Esophagus squamous epithelium (tissue), 5 donors: ENCODE measurements at places on chromosomes 4 and X. TPM values are rescaled to one million over a fixed set of nuclear protein-coding genes. Genes with fewer than 3 reads are reported as not detected.

The GCNA gene
- total RNA-seq, result 0.35 TPM

The AFP gene
- not detected for total RNA-seq

The ARHGEF9 gene
- 7.2 TPM for total RNA-seq

The SMR3B gene
- not detected for total RNA-seq

The TEC gene
- 8.3 TPM for total RNA-seq

The FAAH2 gene
- total RNA-seq, result 11.3 TPM

The PRSS12 gene
- 4.3 TPM for total RNA-seq

DNA sequence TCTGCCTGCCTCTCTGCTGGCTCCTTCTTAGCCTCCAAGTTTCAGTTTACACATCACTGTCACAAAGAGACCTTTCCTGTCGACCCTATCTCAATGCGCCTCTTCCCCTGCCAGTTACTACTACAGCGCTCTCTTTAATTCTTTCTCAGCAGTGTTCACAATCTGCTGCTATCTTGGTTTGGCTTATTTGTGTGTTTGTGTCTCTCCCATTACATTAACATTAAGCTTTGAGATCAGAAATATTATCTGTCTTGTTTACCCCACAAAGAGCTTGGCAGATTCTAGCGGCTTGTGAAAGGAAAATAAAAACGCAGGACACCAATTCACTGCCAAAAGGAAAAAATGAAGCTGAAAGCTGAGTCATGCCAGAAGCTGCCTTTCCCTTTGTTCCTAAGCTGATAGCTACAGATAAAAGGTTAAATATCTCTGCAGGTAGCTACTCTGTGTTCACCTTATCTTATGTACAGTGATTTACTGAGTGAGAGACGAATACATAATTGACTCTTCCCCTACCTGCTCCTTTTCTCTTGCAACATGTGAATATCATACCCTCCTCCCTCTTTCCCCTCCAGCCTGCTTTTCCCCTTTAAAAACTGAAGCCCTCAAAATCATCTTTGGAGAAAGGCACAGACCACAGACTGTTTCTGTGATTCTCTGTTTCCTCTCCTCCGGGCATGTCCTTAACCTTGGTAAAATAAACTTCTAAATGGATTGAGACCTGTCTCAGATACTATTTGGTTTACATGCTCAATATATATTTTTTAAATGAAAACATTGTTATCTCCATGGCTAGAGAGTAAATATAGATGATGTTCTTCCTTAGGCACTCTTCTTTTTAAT lies 19.3 kb upstream of the SLC9A7 start:
- no peak for DNase-seq

GRCh38 chrX:150544835-150545770 lies 23.3 kb upstream of the MTM1 start:
- DNase-seq, result no peak

GRCh38 chrX:17878028-17878670 lies 17.1 kb upstream of the RAI2 start:
- no peak for DNase-seq

DNA sequence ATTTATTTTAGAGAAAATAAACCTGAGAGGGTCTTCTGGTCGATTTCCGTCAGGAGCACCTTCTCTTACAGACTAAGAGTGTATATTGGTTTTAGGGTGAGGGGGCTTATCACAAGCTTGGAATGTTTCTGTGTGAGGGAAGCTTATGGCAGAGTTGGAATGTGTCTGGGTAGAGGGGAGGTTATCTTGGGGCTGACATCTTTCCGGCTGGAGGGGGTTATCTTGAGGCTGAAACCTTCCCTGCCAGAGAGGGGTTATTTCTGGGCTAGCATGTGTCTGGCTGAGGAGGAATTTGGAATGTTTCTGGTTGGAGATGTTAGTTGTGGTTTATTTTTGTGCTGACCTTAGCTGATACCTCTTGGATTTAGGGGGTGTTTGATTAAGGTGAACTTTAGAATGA lies 1312.1 kb downstream of the ADGRL3 start:
- no peak for DNase-seq

GRCh38 chr4:1060121-1060520 lies 48.7 kb downstream of the FGFRL1 start:
- DNase-seq, result no peak

- DNase-seq, result no peak
These were observed 145.5 kb downstream of the ANXA5 start for GRCh38 chr4:121551271-121551670.

DNA sequence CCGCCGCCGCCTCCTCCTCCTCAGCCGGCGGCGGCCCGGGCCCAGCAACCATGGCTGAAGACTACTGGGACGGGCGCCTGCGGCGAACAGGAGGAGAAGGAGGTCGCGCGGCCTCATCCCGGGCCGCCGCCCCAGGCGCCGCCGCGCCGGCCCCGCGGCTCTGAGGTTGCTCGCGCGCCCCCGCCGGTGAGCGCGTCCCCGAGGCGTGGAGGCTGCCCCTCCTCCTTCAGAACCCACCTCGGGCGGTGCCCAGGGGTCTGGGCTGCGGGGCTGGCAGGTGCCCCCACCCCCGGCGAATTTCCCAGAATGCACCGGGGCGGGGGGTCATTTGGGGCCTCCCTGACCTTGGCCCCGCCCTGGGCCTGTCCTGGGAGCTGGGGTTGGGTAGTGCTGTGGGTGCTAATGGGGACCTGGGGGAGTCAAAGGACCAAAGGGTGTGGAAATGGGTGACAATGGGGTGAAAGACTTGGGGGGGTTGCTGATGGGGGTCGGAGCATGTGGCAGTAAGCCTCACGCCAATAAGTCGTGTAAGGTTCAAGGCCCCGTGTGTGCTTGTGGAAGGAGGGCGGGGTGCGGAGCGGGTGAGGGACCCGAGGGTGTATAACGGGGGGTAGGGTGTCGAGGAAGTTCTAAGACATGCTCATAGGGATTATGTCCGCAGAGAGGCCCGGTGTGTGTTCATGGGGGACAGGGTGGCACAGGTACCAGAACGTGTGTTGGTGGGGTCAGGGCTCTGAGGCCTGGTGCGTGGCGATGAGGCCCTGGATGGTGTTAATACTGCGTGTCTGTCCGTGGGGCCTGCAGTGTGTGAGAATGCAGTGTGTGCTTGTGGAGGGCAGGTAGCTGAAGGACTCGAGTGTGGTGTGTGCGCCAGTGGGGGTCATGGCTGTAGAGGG lies 687 bp downstream of the CDK16 start:
- no peak for DNase-seq

- no peak for DNase-seq
These were observed 7.6 kb upstream of the GUF1 start for GRCh38 chr4:44670506-44671199.

DNA sequence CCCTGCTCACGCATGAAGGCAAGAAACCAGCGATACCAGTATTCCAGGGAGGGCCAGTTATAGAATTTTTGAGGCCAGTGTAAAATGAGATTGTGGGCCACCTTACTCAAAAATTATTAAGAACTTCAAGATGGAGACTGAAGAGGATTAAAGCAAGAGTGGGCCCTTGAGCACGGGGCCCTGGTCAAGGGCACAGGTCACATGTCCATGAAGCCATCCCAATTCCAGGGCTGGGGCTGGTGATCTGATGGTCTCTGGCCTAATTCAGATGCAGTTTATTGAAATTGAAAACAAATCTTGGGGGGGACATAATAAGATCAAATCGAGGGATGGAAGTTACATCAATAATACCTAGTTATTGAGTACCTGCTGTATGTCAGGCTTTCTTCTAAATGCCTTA lies 58.3 kb downstream of the SMIM20 start:
- no peak for DNase-seq

DNA sequence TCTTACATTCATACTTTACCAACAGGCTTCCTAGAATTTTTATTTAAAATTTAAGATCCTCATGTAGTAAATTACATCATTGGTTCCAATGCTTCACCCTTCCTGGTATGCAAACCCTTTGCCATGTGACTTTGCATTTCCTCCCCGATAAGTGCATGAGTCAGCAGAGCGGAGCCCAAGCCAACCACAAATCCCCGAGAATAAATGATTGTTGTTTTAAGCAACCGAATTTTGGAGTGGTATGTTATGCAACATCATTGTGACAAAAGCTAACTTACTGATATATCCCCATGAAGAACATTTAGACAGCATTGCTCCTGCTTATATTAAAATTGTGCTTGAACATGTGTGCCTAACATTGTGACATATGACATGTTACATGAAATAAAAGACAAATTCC lies 199.4 kb upstream of the DDX53 start:
- DNase-seq, result no peak

DNA sequence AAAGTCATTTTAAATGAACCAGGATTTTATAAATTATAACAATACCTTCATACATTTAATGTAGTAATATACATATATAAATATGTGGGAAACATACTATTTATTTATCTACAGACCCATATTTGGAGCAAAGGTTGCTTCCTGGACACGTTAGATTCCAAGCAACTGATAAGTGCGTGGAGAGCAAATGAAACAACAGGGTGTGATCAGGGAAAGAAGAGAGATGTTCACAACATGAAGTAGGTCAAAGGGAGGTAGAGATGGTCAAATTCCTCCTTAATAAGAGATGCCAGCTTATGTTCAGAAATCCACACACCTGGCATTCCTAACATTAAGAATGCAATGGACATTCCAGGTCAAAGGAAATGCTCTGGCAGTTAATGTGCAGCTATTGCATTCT lies 53.1 kb upstream of the HPGD start:
- no peak for DNase-seq

DNA sequence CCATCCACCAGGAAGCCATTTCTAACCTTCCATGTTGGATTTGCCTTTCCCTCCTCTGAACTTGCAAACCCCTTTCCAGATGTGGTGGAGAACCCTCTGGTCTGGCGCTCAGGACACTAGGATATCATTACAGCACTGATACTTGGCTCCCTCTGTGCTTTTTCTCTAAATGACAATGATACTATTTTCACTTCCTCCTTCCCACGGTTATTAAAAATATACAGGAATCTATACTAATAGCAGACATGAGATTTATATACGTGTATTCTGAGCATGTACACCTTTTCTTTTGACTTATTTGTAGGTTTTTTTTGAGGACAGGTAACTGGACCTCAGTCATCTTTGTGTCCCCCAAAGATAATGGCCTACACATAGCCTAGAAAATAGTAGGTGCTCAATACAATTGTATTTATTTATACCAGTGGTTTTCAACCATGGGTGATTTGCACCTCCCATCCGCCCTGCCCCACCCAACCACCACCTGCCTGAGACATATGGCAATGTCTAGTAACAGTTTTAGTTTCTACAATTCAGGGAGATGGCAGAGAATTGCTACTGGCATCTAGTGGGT lies 60.4 kb upstream of the PLAC8 start:
- no peak for DNase-seq

DNA sequence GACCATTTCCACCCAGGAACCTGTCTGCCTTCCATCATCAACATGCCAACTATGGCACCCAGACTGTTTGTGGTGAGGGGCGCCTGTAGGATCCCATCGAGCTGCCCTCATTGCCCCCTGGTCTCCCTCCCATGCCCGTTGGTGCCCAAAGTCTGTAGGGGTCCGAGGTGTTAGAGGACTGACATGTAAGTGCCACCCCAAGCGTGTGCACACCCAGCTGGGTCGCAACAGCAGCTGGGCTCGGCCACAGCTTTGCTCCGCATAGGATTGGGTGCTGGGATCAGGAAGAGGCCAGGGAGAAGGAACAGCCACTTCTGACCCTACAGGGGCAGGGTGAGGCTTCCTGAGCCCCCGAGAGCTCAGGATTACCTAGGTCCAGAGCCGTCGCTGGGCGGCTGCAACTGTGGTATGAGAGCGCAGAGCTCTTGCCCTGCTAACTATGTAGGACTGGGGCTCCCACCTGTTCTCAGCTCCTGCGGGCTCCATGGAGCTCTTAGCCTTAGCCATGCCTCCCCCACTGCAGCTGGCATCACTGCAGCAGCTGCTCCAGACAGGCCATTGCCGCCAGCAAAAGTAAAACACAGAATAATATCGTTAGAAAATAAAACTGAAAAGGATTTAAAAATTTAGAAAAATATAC lies 1160.3 kb downstream of the FSTL5 start:
- no peak for DNase-seq

DNA sequence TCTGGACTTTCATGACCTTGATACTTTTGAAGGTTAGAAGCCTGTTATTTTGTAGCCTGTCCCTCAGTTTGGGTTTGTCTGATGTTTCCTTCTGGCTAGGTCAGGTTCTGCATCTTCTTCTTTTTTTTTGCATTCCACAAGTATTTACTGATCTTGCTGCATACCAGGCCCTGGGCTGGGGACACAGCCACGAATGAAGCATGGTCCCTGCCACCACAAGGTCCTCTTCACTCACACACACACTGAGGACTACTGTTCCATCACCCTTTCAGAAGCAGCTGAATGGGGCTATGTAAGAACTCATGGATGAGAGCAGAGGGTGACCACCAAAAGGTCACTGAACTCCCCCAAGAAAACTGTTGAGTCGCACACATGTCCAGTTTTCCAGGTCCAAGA lies 39.2 kb downstream of the USP11 start:
- no peak for DNase-seq

- no peak for DNase-seq
These were observed 54.6 kb downstream of the PTCHD1 start for GRCh38 chrX:23389196-23389792.

- no peak for DNase-seq
These were observed 124.7 kb upstream of the CPEB2 start for GRCh38 chr4:14877246-14878225.

- no peak for DNase-seq
These were observed 14.3 kb downstream of the G3BP2 start for GRCh38 chr4:75658876-75659275.

GRCh38 chr4:110004556-110004955 lies 91.9 kb downstream of the EGF start:
- no peak for DNase-seq

DNA sequence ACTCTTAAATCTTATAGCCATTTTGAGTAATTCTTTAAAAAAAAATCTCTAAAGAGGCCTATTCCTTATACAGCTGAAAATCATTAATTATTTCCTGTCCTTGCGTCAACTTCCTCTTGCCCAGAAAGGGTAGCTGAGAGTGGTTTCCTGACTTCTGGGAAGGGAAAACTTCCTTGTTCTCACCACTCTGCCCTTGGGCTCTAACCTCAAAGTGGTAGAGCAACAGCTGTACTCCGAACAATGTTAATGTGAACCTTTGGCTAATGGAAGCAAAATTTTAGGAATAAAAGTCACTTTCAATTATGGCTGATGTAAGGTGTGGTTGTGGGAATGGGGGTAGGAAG lies 15.3 kb downstream of the KLHL2 start:
- DNase-seq, result no peak
